Activated CD4-positive, alpha-beta T cell treated with anti-CD3 and anti-CD28 coated beads, Interleukin-2, amount 50 U/mL, for 48 hours (primary cell): ENCODE measurements at places on chromosomes 2 and 18.

DNA sequence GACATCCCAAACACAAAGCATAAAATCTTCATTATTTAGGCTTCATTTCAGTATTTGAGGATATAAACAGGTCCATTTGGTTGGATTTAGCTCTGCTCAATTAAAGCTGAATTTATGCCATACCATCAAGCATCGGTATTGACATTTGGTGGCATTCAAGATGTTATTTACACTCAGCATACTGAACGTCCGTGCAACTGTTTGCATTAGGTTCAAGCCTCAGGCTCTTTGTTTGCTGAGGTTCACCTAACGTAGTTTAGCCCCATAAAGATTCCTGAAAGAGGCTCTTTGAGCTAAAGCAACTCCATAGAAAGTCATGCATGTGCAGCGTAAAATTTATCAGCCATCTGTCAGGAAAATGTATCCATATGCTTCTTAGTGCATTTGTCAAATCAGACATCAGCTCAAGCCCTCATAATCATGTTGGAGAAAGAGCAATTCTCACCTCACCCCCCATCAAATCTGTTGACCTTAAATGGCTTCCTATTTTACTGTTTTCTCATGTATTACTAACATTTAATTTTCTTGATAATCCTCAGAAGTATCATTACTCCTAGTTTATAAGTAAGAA lies 366.9 kb downstream of the EPHA4 start:
- no peak for DNase-seq

DNA sequence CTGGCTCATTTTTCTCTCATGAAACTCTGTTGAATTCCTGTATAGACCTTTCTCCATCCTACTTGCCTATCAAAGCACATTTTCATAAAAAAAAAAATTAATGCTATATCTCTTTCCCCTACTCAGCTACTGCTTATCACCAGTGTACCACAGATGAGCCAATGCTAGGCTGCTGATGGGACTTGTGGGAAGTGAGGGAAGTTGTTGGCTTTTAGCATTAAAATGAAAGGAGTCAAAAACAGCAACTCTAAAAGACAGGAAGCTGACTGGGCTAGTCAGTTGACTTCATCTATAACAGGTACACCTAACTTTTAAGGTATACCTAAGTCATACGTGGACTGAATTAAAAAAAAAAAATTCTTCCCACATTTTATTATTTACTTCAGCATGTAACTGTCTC lies 102.1 kb downstream of the FAM117B start:
- DNase-seq = no peak

- no peak for DNase-seq
These were observed 68.8 kb upstream of the SERTAD2 start for GRCh38 chr2:64722291-64723044.

- no peak for DNase-seq
These were observed 201.7 kb downstream of the MREG start for GRCh38 chr2:215811409-215812345.

- no peak for DNase-seq
These were observed 121.4 kb upstream of the TTC27 start for GRCh38 chr2:32506446-32506845.

GRCh38 chr18:57640749-57641148 lies 19.1 kb upstream of the NARS1 start:
- DNase-seq = no peak

GRCh38 chr2:239239607-239240413 lies 161.0 kb downstream of the HDAC4 start:
- no peak for DNase-seq

- no peak for DNase-seq
These were observed 56.5 kb upstream of the PAPOLG start for GRCh38 chr2:60699617-60700016.

DNA sequence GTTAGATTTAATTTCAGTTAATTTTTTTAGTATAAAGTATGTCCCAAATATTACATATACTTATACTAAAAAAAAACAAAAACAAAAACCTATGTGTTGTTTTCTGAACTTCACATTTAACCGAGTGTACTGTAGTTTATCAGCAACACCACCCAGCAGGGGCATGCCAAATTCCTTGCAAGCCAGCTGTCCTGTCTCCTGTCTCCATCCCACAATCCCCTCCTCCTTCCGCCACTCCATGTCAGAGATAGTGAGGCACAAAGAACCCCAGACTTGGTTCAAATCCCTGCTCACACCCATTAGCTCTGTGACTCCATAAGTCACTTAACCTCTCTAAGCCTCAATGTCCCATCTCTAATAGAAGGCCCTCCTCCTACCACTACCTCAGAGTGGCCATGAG lies 9.4 kb downstream of the CHST10 start:
- DNase-seq = no peak

GRCh38 chr2:204888222-204888621 lies 342.9 kb downstream of the PARD3B start:
- no peak for DNase-seq

DNA sequence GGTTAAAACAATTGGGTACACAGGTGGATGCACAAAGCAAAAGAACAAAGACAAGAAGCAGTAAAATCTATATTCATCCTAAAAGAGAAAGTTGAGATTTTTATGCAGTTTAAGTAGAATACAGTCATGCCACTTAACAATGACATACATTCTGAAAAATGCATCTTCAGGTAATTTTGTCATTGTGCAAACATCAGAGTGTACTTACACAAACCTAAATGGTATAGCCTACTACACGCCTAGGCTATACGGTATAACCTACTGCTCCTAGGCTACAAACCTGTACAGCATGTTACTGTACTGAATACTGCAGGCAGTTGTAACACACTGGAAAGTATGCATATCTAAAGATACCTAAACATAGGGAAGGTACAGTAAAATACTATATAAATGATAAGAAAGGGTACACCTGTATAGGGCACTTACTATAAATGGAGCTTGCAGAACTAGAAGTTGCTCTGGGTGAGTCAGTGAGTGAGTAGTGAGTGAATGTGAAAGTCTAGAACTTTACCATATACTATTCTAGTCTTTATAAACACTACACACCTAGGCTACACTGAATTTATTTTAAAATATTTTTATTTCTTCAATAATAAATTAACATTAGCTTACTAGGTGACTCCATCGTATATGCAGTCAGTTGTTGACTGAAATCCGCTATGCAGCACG lies 132.9 kb downstream of the BARD1 start:
- no peak for DNase-seq

GRCh38 chr2:57981083-57981768 lies 65.4 kb upstream of the VRK2 start:
- DNase-seq = no peak

- no peak for DNase-seq
These were observed 5.8 kb upstream of the PSD4 start for GRCh38 chr2:113167962-113168340.

DNA sequence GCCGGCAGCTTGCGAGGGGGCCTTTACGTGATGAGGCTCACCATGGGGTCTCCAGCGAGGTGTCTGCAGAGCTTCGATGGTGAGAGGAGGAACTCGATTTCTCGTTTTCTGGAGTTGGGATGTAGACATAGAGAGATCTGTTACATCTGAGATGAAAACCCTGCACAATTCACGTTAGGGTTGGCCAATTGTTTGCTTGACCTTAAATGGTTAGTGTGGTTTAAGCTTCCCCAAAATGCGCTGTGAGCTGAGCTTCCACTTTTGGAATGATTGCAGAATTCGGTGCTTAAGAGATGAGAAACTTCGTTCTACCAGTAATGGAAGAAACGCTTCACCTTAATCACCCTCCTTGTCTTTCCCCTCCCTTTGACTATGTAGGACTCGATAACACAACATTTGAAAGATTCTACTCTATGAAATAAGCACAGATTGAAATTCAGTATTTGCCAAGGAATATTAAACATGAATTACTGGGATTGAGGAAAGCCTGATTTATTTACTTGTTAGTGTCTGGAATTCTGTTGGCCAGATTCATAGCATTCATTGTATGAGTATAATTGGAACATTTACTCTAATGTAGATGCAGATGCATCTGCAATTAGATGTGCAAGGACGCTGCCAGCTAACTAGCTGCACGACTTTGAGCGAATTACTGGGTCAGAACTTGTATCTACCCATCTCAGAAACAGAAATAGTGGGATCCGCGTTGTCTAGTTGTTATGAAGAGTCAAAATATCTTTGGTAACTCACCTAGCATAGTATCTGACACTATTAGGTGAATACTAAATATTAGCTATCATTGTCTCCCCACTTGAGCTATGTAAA lies 1.6 kb upstream of the KLF7 start:
- DNase-seq = no peak

DNA sequence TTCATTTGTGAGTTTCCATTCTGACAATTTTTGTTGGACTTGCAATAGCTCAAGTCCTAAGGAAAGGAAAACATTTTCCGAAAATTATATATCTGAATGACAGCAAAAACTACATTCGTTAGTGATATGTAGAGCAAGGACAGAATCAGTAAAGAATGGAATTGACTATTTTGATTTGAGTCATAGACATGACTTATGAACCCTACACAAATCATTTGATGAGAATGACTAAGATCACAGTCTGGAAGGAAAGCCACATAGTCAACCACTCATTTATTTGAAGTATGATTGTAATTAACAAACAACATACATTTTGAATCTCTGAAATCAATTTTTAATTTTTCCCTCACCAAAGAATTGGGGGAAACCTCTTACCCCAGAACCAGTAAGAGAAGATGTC lies 231.6 kb upstream of the CRIM1 start:
- DNase-seq = no peak

- DNase-seq = no peak
These were observed 414.3 kb downstream of the ZNF804A start for GRCh38 chr2:185012643-185013042.
